ENCODE measurements at places on chromosomes 16 and 17.

DNA sequence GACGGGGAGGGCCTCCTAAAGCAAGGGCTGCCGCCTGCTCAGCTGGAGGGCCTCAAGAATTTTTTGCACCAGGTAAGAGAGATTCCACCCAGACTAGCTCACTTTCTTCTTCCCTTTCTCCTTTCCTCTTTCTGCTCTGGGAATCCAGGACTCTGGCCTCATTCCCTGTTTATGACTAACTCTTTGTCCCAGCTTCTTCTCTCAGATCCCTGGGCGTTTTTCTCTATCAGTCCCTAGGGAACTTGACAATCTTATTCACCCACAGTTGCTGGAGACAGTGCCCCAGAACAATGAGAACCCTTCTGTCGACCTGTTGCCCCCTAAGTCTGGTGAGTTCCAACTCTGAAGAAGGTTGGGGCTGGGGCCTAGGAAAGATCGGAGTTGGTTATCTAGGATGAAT is 15.6 kb downstream of the CNTROB start:
- DNase-seq: no peak

GRCh38 chr17:1091900-1092299 is 87.9 kb downstream of the ABR start:
- no peak for DNase-seq

- no peak for DNase-seq
Measured at GRCh38 chr16:80896776-80897175, 92.4 kb upstream of the CDYL2 start.

DNA sequence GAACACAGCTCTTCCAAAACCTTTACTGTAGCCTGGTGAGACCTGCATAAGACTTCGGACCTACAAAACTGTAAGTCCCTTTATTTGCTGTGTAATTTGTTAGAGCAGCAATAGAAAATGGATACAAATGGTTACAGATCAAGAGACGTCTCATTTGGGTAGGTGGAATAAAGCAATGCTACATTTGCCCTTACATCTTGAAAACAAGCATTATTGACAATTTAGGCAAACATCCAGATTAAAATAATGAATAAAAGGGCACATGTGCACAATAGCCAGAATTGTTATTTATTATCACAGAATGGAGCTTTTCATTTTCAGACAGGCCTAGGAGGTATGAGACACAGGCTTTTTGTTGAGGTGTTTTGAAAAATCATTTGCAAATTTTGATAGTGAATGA is 222.2 kb upstream of the CPHXL start:
- no peak for DNase-seq

GRCh38 chr16:10647721-10648296 is 46.9 kb downstream of the TEKT5 start:
- DNase-seq: no peak

DNA sequence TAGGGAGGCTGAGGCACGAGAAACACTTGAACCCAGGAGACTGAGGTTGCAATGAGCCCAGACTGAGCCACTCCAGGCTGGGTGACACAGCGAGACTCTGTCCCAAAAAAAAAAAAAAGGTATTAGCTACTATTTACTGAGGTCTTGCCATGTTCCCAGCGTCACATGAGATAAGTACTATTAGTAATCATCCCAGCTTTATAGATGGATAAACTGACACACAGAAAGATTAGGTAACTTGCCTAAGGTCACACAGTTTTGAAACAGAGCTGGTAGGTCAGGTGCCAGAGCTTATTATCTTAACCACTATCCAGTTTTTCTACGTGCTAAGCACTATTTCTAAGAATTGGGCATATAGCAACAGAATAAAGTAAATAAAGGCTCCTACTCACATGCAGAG is 51.6 kb downstream of the TEX14 start:
- DNase-seq: no peak

- DNase-seq: no peak
Measured at GRCh38 chr17:332023-332422, 20.6 kb downstream of the RPH3AL start.

- DNase-seq: no peak
Measured at GRCh38 chr16:68627951-68628425, 17.1 kb upstream of the CDH3 start.

- no peak for DNase-seq
Measured at GRCh38 chr16:74991593-74992403, 6.9 kb upstream of the WDR59 start.

GRCh38 chr17:36089888-36090836 is at the start of gene CCL3:
Gene CCL3 (minus strand): TSS chr17:36090143. CDS start chr17:36090058, 85 bp downstream.
- no peak for DNase-seq
